ENCODE measurements at places on chromosomes 4 and X.

DNA sequence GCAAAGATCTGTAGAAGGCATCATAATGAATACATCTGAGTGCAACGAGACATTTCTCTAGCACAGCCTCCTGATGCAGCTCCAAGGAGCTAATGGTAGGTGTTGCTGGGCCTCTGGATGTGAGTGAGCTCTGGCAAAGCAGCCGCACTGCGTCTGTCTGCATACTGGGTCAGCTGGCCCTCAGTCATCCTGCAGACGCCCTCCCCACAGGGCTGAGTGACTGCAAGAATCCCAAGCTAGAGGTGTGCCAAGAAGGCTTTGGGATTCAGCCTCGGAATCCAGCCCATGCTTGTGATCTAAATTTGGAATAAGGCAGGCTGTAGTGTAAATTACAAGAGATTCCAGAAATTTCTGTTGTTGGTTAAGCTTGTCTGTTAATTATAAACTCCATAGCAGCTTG, 18.5 kb downstream of the HERC3 start:
- DNase-seq, result peak; percentile 65

DNA sequence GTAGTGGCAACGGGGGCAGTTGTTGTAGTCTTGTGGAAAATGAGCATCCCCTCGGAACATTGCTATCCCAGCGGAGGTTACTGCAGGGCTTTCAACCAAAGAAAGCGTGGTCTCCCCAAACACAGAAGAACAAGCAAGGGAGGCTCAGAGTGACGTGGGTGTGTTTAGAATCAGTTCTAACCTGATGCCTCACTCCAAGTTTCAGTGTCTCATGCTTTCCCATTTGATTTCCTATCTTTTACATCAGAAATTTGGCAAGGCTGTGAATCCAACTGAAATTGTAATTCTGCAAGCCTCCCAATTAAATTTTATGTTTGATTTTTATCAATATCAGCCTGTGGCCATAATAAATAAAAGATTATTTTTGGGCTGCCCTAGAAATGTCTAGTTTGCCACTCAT, 156.1 kb upstream of the LNX1 start:
- DNase-seq, result peak; percentile 8

GRCh38 chrX:96987228-96987627, 103.5 kb downstream of the RPA4 start:
- peak; percentile 6 for DNase-seq

DNA sequence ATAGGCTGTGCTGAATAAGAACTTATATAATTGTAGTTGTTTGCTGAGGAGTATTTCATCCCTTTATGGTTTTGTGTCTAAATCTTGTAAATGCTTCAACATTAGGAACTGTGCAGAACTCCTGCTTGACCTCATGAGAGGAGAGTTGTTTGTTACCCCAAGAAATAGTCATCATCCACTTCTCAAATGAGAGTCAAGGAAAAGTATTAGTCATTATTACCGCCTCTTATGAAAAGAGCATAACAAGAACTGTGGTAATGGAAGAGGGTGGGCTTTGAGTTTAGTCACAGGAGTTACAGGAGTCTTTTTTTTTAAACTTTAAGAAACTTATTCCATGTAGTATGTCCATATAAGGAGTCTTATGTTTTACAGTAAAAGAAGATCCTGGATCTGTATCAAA, 132.9 kb downstream of the RAP1GDS1 start:
- no peak for DNase-seq

DNA sequence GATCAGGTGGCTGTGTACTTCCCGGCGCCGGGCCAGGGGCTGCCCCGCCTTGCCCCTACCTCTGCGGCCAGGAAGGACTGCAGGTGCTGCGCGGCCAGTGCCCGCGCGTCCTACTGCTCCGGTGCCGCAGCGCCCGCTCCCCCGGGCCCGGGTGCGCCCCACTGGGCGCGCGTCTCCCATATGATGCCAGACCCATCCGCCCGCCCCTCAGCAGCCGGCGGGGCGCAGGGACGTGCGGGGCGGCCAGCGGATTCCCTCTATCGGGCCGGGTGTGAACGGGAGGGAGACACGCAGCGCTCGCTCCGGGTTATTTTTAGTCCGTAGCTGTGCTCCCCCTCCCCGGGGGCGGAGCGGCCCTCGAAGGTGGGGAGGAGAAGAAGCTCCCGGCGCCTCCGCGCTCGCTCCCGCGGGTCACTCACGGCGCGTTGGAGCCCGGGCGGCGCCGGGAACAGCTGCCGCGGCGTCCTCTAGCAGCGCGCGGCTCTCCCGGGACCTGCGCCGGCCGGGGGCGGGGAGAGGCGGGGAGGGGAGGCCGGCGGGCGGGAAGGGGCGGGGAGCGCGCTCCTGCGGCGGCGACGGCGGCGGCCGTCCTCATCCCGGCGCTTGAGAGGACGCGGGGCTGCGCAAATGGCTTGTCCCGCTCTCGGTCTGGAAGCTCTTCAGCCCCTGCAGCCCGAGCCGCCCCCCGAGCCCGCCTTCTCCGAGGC, 103.6 kb downstream of the UCHL1 start:
- DNase-seq, result peak; percentile 53

GRCh38 chrX:15985937-15986336, 131.3 kb upstream of the AP1S2 start:
- DNase-seq, result peak; percentile 4

- DNase-seq, result no peak
Measured at GRCh38 chrX:102624105-102624504, 24.8 kb downstream of the ARMCX5 start.

DNA sequence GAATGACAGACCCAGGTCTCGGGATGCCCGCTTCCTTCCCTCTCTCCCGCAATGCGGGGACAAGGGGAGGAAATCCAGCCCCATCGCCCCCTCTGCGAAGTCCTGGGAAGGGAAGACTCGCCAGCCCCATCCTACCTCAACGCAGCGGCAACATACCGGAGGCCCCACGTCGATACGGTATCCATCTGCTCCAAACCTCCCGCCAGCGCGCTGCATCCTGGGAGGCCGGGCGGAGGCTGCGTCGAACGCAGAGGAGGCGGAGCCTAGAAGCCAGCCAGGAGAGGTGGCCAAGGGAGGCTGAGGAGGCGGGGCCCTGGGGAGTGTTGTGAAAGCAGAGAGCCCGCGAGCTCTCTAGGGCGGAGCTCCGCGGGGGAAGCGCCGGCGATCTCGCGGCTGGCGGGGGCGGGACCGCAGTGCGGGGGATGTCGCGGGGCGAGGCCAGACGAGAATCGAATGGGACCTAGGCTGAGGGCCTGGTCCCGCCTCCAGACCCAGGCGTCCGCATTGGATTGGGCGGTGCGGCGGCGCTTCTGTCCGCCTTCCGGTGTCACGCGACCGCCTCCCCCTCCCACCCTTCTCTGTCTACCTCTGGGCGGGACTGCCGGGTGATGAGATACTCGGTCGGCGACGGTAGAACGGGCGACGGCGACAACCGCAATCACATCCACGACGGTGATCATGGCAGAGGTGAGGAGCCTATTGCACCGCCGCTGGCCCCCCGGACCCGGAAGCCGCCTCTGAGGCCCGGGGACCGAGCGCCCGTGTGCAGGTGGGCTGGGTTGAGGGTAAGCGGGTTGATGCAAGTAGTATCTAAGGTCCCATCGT, at the start of the genes FANCB and MOSPD2:
Gene FANCB, minus strand, starts transcription at position 219 of the 825 bp plus-strand sequence. CDS start 7,559 bp downstream, outside the sequence.
Gene MOSPD2, plus strand, starts transcription at position 571 of the 825 bp plus-strand sequence. Its CDS starts 108 bp downstream, at position 679.
- peak; percentile 96 for DNase-seq

GRCh38 chrX:126485409-126485808, 67.2 kb downstream of the DCAF12L1 start:
- DNase-seq, result no peak

DNA sequence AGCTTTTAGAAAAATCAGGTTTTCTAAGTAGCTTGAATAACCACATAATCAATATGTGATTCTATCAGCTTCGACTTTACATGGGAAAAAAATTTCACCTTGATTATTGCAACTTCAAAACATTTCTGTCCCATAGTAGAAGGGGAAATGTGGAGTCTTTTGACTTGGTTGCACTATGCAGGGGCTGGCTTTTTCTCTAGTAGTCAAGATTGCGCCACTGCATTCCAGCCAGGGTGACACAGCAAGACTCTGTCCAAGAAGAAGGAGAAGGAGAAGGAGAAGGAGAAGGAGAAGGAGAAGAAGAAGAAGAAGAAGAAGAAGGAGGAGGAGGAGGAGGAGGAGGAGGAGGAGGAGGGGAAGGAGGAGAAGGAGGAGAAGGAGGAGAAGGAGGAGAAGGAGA, 84.9 kb downstream of the MAML3 start:
- DNase-seq, result peak; percentile 77

DNA sequence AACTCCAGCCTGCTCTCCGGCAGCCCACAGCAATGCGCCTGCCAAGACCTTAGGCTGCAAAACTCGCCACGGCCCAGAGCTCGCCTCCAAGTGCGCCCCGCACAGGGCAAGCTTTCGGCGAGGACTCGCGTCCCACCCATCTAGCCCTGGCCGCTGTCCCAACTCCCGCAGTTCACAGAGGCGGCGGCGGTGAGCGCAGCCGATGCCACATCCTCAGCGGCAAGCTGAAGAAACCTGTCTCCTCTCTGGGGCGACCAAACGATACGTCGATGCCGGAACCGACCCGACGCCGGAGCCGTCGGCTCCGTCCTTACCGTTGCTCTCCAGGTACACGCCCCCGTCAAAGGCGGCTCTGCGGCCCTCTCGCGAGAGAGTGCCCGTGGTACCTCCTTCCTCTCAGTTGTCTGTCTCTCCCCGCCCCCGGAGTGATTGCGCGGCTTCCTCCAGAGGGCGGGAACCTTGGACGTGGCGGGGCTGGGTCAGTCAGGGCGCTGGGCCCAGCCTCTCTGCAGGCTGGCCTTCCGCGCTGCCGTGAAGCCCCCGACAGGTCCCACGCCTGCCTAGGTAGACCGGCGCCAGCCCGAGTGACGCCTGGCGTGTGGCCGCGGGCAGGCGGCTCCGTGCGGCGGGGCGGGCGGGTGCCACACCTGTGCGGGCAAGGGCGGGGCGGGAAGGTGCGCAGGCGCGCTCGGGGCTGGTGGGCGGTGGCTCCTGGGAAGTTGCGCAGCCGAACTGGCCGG, 380 bp upstream of the RAB33B start:
- DNase-seq, result peak; percentile 98

DNA sequence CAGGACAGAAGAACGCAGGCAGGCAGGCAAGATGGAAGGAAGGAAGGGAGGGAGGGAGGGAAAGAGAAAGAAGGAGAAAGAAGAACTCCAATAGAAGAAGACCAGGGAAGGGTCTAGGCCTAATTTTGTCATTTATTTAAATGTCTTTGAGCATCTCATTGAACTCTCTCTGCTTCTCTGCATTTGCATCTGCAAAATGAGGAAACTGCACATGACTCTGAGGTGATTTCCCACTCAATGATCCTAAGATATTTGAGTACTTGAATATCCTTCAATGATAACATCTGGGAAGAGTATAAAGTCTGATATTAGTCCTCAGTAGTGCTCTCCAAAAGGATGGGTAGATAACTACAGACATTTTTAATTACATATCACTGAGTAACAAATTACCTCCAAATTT, 33.1 kb upstream of the RBPJ start:
- DNase-seq, result no peak

GRCh38 chr4:165402375-165402774, 23.6 kb downstream of the CPE start:
- no peak for DNase-seq

DNA sequence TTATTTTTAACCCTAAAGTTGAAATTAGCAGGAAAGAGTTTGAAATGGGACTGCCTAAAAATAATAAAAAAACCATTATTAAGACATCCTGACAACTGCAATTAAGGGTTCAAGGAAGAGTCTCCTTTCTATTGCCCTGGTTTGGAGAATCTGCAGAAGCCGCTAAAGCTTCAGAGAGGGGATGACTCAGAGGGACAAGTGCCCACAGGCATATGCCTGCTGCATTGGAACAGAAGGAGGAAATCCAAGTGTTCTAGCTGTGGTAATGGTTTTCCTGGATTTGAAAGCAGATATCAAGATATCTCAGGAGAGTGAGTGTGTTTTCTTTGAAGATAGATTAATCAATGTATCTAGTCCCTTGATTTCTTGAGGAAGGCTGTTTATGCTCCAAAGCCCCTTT, 235.1 kb upstream of the TAPT1 start:
- no peak for DNase-seq

- DNase-seq, result peak; percentile 71
Measured at GRCh38 chr4:17232566-17233253, 279.2 kb downstream of the QDPR start.

GRCh38 chr4:52545099-52546069, 113.7 kb downstream of the USP46 start:
- DNase-seq, result peak; percentile 70

DNA sequence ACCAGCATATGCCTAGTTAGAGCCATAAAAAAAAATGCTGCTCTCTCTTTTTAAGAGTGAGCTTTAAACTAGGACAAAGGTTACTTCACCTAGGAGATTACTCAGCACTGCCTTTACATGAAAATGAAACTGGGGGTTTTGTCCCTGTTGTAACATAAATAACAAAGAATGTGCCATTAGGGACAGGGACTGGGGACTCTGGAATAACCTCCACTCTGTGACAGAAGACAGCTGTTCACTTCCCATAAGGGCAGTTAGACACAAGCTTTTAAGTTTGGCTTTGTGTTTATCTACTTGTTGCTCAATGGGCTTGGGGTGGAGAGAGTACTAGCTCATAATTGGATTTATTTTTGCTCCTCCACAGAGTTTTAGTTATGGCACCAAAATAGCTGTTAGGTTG, 11.9 kb downstream of the ENPEP start:
- no peak for DNase-seq

DNA sequence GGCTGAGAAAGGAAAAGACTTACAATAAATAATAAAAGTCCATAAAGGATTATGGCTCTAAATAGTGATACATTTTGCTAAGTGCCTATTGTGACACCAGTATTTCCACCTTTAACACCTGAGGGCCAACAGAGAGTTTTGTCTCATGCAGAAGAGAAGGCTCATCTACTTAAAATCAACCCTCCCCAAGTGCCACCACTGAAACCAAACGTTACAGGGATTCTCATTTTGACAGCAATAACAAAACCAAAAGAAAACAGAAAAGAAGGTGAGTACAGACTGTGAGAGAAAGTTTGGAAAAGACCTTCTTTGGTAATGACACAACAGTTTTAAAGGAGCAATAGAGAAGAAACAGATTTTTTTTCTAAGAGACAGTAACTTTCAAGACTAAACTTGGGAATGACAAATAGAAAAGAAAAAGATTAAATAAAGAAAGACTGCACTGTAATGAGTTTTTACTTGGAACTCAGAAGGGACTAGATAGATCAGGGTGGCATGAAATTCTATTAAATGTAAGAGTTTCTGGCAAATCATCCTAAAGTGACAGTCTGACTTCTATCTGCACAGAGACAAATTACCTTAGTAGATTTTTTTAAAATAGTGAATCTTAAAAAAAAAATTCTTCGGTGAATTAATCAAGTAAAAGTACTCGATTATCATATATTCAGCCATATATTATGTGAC, 109.7 kb downstream of the ZNF827 start:
- DNase-seq, result no peak

DNA sequence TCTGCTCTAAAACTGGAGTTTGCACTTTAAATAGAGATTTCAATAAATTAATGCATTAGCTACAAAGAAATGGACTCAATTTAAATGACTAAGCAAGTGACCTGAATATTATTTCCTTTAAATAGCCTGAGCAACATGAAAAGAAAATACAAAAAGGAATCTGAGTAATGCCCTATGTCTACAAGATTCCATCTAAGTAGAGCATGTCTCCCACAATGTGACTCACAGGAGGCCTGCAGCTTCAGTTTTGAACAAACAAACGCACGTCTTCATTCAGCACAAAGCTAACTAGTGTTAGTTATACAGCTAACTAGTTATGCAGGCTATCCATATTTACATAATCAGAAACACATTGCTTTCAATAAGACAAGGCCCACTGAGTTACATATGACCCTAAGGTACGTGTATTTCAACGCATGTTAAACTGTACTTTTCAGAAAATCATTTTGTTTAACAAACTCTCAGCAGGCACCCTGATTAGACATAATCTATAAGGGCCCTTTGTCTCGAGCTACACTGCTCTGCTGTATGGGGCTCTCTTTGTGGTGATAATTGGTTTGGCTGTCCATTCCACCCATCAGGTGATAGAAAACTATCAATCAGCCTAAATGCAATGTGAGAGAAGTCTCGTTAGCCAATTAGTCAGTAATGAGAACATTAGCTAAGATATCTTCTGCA, 116.5 kb downstream of the MAML3 start:
- peak; percentile 92 for DNase-seq
